ENCODE measurements at places on chromosomes 12 and 14.

DNA sequence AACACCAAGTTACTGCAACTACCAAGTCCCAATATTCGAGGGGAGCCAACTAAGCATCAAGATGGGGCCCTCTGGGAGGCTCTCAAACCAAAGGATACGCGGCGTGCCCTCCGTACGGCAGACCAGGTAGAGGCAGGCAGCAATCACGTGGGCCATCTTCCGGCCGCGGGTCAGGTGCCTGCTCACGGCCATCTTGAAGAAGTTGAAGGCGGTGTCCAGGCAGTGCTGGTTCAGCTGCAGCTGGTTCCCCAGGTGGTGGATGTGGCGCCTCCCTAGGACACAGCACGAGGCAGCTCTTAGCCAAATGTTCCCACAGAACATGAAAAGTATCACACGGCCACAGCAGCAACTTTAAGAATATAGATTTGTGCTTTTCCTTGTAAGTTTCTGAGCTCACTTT lies 24.3 kb downstream of the BTBD6 start:
- DNase-seq, result no peak

GRCh38 chr12:52522346-52523011 lies 2.3 kb upstream of the KRT5 start:
- no peak for DNase-seq

DNA sequence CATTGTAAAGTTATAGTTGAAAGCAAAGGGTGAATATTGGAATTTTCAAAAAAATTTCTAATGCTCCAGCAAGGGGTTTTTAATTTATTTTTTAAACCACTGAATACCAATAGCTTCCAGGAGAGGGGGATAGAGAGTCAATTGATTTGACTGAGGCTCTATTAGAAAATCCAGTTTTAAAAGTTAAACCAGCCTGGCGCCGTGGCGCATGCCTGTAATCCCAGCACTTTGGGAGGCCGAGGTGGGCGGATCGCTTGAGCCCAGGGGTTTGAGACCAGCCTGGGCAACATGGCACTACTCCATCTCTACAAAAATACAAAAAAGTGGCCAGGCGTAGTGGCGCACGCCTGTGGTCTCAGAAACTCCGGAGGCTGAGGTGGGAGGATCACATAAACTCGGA lies 150.1 kb downstream of the SLC38A4 start:
- no peak for DNase-seq

DNA sequence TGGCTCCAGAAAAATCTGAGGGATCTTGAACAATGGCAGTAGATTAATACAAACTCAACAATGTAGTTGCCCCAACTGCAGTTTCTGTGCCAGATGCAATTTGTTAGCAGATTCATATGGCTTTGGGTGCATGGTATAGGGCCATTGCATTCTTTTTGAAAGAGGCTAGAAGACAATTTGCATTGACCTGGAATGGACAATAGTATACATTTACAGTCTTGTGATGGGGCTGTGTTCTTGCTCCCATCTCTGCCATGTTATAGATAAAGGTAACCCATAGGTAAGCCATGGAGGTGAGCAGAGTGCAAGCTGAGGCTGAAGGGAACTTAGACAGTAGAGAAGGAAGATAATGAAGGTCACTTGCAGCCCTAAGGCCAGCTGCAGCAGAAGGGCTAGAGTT lies 50.1 kb upstream of the DIO3 start:
- no peak for DNase-seq

DNA sequence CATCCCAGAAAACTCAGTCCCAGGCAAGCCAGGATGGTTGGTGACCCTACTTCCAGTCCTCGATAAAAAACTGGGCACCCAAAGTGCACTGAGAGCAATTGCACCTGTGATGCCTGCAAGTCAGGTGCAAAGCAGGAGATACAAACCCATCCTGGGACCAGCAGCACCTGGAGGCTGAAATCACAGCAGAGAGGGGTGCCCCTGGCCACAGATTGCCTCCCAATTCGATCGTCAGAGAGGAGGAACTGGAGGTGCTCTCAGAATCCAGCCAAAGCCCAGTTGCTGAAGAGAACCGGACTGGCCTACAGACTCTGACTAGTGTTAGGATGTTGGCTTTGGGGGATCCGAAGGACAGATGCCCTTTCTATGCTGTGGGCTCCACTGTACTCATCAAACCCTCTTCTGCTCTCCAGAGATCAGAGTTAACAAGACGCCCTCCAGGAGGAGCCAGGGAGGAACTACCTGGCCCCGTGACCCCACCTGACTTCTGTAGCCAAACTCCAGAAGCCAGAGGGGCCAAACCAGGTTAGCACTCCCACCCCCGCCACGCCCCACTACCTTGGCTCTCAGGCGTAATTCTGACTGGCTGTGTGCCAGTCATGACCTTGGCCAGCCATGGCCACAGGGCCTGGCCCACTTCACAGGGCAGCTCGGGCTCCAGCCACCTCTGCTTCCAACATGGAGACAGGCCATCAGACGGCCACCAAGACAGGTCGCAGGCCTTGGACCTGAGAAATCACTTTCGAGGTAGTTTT lies 284.5 kb upstream of the RTL1 start:
- no peak for DNase-seq

GRCh38 chr12:27521066-27521465 lies 2.9 kb upstream of the PPFIBP1 start:
- no peak for DNase-seq

- DNase-seq, result no peak
Measured at GRCh38 chr12:88142610-88142991, 494 bp downstream of the TMTC3 start.

GRCh38 chr12:125092872-125093680 lies 27.8 kb downstream of the AACS start:
- no peak for DNase-seq
